ENCODE measurements at places on chromosomes 6 and 20.

DNA sequence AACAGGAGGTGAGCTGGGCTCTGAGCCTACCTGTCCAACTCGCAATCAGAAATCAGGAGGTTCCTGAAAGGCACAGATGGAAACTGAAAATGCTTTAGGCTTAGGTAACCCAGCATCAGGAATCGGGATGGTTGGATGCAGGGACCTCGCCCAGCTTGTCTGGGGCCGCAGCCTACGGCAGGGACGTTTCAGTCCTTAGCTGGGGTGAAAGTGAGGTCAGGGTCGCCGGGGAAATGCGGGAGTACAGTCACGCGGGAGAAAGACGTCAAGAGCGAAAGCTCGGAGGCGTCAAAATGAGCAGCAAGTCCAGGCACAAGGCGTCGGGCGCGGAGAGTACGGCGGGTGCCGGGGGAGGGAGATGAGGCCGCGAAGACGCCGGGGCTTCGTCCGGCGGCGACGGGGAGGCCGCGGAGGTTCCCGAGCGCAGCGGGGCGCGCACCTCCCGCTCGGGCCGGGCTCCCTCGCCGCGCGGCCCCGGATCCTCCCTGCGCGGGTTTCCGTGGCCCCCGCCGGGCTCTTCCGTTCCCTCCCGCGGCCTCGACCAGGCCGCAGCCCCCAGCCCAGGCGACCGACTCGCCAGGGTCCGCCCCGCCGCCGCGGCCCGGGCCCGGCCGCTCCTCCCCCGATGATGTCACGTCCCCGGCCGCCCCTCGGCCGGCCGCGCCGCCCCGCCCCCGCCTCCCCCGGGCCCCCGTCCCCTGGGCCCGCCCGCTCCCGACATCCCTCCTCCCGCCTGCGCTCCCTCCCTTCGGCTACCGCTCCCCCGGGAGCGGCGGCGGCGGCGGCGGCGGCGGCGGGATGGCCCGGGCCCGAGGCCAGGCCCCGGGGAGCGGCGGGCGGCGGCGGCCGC is at the start of gene EBF4:
EBF4 (plus strand) TSS at position 745 of the 850 bp plus-strand sequence. CDS start 866 bp downstream, outside the sequence.
- DNase-seq = no peak

- DNase-seq = peak; percentile 59
These were observed 10.8 kb upstream of the BFSP1 start for GRCh38 chr20:17541996-17542395.

GRCh38 chr6:64996301-64996700 is 710.7 kb downstream of the EYS start:
- no peak for DNase-seq

- DNase-seq = no peak
These were observed 175.5 kb downstream of the EYA2 start for GRCh38 chr20:47070176-47070575.

DNA sequence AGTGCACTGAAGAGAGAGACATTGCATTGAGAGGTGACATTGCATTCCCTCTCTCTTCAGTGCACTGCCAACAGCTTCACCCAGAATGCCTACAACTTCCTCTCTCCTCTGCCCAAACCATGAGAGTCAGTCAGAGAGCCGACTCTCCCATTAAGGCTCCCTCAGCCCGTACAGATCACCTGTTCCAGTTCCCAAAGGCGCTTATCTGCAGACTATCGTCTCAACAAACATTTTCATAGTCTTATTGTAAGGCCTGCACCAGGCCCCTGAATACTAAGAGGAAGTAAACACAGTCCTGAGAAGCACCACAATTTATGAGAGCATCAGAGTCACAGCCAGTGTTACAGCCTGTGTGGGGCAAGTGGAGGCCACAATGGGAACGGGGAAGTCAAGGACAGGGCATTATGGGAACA is 53.7 kb downstream of the GFOD1 start:
- DNase-seq = no peak

- no peak for DNase-seq
These were observed 110.5 kb downstream of the LRFN2 start for GRCh38 chr6:40476673-40477072.

DNA sequence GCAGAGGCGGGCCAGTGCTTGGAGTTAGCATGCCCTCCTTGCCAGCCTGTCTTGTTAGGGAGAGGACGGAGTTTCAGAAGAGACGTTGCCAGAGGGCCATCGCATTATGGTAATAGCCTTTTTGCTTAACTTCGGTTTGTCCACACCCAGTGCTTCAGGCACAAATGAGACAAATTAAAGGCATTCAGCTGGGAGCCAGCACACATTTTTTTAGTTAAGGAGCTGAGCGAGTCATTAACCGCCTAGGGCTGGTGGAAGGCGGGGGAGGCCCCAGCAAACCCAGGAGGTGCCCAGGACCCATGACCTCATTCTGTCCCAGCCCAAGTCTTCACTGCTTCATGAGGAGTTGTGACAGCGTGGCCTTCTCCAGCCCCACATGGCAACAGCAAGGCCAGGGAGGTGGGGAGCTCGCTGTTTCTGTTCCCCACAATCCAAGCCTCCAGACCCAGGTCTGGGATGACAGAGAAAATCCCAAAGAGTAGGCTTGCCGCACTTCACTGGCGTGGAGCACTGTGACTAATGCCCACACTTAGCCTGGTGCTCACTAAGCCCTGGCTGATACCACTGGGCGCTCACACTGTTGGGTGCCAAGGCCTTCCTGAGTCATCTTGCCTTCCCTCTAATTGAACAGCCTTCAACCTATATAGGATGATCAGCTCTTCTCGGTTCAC is 237.1 kb downstream of the ANKRD60 start:
- DNase-seq = peak; percentile 61

GRCh38 chr6:11653028-11653583 is 115.6 kb downstream of the TMEM170B start:
- DNase-seq = peak; percentile 82

DNA sequence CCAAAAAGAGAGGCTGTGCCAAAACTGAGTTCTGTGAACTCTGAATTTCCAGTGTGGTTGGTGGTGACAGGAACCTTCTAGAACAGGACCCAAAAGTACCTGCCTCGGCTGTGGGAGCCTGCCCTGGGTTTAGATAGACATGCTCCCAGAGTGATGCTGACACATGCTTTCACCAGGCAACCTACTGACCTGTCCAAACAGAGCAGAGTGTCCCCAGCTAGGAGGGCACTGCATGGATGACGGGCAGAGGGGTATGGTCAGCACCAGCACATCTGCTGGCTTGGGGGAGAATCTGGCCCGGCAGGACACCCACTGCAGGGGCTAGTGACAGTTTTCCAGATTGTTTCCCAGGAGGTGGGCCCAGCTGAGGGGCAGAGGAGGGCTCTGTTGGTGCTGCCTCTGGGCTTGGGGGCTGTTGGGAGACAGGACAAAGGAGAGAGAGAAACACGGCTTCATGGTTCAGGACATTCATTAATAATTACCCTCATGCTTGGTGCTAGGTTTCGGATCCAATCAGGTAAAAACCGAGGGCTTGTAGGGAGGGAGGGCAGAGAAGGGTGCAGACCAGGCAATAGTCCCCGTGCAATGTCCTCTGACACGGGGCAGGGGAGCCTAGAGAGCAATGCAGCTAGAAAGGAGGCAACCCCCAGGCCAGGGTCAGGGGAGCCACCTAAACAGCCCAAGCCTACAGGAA is 15.0 kb downstream of the KCNK5 start:
- no peak for DNase-seq

DNA sequence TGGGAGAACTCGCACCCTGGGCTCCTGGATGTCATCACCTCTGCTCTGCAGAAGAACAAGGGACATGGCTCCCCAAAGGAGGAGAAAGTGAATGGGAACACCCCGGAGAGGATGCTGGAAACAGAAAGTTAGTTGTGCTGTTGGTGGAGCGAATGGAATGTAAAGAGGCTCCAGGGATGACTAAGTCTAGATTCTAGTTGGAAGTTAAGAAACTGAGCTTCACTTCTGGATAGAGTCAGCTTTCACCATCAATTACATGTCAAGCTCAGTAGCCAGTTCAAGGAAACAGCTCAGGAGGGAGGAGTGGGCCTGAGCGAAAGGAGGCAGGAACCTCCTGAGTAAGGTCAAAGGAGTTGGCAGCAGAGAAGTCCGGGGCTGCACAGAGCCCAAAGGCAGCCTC is 132.1 kb upstream of the ARID1B start:
- DNase-seq = no peak

GRCh38 chr6:15110726-15111354 is 135.0 kb upstream of the JARID2 start:
- DNase-seq = no peak
